ENCODE measurements at places on chromosomes 2 and 18.

GRCh38 chr18:27030421-27030820 lies 154.7 kb downstream of the CHST9 start:
- DNase-seq: no peak

- DNase-seq: no peak
Observed at GRCh38 chr2:12766421-12766879, 49.7 kb downstream of the TRIB2 start.

DNA sequence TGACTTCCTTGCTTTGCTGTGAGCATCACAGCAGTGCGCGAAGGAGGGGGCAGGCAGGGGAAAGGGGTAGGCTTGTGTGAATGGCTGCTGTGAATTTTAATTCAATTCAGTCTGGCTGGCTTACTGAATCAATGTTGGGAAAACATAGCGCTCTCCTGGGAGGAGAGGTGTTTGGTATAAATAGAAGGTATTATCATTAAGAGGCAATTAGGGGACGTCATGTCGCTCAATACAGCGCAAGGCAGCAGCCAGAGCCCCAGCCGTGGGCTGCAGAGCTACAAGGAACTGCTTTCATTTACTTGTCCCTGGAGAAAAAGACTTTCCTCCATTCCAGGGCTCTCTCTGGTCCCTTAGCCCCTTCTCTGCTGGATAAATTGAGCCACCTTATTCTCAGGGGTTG lies 181.4 kb upstream of the MSH6 start:
- DNase-seq: no peak

DNA sequence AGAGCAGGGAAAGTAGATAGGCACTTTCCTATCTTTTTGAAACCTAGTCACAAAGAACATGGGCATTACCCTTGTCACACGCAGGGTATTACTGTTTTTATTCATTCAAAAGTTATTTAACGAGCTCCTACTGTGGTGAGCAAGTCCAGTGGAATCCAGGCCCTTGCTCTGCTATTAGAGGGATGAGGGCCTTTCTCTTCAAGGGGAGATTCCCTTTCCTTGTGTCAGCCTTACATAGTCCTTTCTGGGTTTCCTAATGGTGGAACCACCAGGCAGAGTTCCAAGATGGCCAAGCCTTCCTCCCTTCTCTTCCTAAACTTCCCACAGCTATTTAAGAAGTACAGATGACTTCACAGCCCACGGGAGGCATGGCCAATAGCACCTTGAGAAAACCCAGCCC lies 64.6 kb downstream of the SPTBN1 start:
- no peak for DNase-seq

GRCh38 chr2:202269585-202269984 lies 4.0 kb downstream of the NOP58 start:
- DNase-seq: no peak

- no peak for DNase-seq
Observed at GRCh38 chr2:178075006-178075326, 2.4 kb upstream of the PDE11A start.

GRCh38 chr18:74066018-74066417 lies 81.6 kb downstream of the FBXO15 start:
- DNase-seq: no peak

DNA sequence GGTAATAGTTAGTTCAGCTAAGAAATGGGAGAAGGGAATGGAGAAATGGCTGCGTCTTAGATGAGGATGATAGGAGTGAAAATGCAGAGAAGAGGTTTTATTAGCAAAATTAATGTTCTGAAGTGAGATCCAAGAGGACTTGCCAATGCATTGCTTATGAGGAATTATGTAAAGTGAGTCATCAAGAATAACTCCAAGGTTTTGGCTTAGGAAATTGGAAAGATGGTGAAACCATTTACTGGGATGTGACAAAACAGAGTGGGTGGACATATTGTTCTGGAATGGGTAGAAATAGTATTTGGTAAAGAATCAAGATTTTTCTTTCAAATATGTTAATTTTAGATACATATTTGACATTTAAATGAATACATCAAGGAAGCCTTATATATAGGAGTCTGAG lies 306.6 kb upstream of the CYRIA start:
- no peak for DNase-seq

DNA sequence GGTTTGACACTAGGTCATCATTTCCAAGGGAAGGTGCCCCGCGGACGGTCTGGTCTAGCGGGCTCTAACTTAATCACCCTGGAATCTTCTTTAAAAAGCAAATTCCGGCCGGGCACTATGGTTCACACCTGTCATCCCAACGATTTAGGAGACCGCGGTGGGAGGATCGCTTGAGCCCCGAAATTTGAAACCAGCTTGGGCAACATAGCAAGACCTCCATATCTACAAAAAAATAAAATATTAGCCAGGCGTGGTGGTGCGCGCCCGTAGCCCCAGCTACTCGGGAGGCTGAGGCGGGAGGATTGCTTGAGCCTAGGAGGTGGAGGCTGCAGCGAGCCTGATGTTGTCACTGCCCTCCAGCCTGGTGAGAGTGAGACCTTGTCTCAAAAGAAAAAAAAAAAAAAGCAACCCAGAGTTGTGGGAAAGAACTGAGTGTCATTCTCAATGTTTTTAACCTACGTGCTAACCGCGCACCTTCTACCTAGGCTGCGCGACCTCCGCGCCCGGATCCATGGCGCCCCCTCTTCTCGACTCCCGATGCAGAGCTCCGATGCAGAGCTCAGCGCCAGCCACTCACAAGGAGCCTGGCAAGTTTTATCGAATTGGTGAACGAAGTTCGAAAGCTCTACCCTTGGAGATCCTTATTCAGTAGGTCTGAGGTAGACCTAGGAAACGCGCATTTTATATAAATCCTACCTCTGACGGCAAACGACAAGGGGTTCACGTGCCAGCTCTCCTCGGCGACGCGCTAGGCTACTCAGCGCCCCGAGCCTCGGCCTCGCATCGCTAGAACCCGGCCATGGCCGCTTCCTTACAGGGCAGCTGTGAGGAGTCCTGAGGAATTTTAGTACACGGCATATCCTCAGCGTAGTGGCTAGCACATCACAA lies 888 bp upstream of the TWSG1 start:
- no peak for DNase-seq

- no peak for DNase-seq
Observed at GRCh38 chr2:47999512-47999911, 93.2 kb upstream of the FBXO11 start.
